CD4-positive, alpha-beta T cell treated with Interleukin-1 beta for 1 hour (primary cell): ENCODE measurements at places on chromosomes 16 and 17.

GRCh38 chr16:8305201-8305600 lies 285.1 kb downstream of the TMEM114 start:
- no peak for DNase-seq

DNA sequence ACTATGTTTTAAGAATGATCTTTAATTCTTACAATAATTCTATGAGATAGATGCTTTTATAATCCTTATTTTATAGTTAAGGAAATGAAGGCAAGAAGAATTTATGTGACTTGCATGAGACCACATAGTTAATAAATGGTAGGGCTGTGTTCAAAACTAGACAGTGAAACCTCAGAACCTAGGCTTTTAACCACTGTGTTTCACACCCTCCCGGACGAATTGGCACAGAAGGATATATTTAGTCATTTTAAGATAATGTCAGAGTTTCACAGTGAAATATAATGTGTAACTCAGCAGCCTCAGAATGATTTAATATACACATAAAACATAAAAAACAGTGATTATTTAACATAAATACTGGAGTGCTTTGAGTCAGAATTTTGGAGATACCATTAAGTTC lies 57.0 kb downstream of the NSRP1 start:
- DNase-seq: no peak

DNA sequence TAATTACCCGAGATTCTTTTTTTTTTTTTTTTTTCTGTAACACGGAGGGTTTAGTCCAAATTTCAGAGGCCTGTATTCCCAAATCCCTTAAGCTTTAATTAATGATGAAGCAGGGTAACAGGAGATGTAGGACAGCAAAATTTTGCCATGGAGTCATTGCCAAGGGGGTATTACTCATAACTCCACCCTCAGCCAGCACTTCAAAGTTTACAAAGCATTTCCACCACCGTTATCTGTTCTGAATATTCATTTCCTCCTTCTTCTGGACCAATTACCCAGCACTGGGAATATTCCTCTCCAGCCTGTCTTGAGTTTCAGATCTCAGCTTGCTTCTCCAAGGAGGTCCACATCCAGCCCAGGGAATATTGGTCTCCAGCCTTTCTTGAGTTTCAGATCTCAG lies 747.5 kb upstream of the EEF2KMT start:
- DNase-seq: no peak

- DNase-seq: peak; percentile 65
These were observed 12.3 kb downstream of the GLIS2 start for GRCh38 chr16:4328046-4328781.

GRCh38 chr17:77182205-77183172 lies 41.7 kb downstream of the SEC14L1 start:
- DNase-seq: no peak

DNA sequence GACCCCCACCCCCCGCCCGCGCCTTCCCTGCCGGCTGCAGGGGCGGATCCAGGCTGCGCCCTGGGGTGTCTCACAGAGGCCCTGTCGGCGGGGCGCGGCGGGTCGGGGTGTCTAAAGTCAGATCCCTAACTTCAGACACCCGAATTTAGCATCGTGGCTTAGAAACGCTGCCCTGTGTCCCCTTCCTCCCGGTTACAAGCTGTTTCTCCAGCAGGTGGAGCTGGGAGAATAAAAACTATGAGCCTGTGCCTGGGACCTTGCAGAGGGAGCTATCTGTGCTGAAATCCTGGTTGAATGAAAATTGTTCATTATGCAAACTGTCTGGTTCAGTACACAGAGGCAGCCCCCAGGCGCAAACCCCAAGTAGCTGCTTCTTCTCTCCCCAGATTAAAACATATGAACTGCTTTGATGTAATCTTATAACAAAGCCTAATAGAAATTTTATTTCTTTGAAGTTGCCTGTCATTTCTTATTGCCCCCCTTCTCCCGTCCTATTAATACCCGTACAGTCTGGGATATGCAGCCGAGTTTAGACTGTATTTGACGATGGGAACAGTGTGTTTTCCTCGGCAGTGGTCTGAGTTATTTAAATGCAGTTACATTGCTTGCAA lies 79.0 kb downstream of the RPA1 start:
- peak; percentile 13 for DNase-seq

- DNase-seq: no peak
These were observed 21.9 kb upstream of the NXPH3 start for GRCh38 chr17:49553676-49554335.

DNA sequence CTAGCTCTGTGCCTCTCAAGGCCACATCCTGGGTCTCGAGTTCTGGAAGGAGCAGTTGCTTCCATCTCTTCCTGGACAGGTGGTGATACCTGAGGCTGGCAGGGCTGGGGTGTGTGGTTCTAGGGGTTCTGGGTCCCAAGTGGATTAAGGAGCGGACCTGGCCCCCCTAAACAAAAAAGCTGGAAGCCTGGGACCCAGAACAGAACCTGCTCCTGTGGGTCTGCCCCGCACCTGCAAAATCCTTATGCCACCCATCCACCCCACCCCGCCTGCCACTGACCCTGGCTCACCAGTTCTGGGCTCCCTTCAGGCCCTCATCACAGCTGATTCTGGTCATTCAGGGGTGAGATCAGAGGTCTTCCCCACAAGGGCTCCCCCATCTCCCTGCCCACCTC lies 44.8 kb downstream of the ADCY7 start:
- no peak for DNase-seq

DNA sequence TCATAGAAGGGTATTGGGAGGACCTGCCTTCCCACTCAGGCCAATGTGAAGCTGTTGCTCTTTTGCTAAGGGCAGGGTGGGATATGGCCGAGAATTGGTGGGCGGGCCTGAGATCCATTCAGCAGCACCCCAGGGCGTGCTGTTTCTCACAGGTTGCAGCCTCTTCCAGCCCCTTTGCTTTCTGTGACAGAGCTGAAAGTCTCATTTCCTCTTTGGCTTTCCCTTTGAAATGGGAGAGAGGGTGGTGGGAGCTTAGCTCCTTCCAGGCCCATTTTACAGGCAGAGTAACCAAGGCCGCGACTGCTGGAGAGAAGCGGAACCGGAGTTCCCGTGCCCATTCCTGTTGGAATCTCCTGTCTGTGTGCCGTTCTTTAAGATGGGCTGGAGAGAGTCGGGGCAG lies 183.0 kb downstream of the RAB11FIP4 start:
- DNase-seq: no peak

DNA sequence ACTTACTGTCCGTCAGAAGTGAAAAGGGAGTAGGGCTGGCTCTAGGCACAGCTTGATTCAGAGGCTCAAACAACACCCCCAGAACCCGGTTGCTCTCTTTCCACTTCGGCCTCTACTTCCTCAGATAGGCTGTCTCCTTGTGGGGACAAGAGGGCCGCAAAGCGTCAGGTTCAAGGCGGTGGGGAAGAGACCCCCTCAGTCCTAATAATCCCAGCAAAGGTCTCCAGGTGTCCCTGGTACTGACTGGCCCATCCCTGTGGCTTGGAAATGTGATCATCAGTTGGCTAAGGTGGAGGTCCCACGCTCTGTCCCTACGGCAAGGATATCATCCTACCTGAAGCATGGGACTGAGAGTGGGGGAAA lies 26.0 kb downstream of the NGFR start:
- DNase-seq: no peak

- no peak for DNase-seq
These were observed 284.0 kb downstream of the SEC14L1 start for GRCh38 chr17:77424585-77425344.

- peak; percentile 32 for DNase-seq
These were observed 21.2 kb upstream of the MON1B start for GRCh38 chr16:77169650-77170236.

DNA sequence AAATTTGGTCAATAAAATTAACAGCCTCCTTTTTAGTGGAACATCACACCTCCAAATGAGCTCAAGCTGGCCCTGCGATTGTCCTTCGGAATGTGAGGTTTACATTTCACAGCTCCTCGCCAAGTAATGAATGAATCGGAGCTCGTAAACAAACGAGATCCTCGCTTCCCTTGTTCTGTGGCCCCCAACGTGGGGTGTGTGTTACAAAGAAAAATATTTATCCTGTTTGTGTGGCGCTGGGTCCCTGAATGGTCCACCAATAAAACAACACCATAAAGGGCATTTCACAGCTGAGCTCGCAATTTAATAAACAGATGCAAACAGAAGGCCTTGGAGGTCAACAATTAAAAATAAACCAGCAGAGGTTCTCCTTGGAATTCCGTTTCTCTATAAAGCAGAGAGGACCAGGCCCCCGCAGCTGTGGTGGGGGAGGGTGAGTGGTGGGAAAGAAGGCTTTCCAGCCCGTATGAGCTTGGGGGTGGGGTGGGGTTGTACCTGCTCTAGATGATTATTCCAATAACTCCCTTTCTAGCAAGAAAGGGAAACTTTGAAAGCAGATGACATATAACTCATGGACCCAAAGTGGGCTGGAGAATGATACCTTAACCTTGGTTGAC lies 393.9 kb upstream of the SALL1 start:
- DNase-seq: no peak

DNA sequence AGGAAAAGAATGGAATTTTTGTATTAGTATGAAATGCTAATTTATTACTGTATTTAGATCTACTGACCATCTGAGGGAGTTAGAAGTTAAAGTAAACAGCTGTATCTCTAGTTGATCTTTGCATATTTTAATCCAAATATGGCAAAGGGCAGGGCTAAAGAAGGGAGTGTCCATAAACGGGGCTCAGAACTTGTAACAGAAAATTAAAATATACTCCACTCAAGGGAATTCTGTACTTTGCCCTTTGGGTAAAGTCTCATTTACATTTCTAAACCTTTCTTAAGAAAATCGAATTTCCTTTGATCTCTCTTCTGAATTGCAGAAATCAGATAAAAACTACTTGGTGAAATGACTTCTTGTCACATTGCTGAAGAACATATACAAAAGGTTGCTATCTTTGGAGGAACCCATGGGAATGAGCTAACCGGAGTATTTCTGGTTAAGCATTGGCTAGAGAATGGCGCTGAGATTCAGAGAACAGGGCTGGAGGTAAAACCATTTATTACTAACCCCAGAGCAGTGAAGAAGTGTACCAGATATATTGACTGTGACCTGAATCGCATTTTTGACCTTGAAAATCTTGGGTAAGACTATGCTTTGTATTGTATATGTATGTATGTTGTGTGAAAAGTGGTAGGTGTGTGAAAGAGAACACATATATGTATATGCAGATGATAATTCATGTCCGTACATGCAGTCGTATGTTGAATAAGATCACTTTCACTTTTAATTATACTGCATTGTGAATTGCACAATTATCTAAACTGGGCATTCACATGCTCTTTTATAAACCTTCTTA lies at the start of gene ASPA:
ASPA (plus strand) TSS at position 186 of the 799 bp plus-strand sequence; CDS start at position 349, 163 bp downstream.
- DNase-seq: no peak

- no peak for DNase-seq
These were observed 4.6 kb upstream of the GAN start for GRCh38 chr16:81310045-81310644.

- no peak for DNase-seq
These were observed 15.1 kb downstream of the SNX11 start for GRCh38 chr17:48122665-48123045.

GRCh38 chr17:19492141-19492540 lies 41.5 kb upstream of the SLC47A1 start:
- no peak for DNase-seq

DNA sequence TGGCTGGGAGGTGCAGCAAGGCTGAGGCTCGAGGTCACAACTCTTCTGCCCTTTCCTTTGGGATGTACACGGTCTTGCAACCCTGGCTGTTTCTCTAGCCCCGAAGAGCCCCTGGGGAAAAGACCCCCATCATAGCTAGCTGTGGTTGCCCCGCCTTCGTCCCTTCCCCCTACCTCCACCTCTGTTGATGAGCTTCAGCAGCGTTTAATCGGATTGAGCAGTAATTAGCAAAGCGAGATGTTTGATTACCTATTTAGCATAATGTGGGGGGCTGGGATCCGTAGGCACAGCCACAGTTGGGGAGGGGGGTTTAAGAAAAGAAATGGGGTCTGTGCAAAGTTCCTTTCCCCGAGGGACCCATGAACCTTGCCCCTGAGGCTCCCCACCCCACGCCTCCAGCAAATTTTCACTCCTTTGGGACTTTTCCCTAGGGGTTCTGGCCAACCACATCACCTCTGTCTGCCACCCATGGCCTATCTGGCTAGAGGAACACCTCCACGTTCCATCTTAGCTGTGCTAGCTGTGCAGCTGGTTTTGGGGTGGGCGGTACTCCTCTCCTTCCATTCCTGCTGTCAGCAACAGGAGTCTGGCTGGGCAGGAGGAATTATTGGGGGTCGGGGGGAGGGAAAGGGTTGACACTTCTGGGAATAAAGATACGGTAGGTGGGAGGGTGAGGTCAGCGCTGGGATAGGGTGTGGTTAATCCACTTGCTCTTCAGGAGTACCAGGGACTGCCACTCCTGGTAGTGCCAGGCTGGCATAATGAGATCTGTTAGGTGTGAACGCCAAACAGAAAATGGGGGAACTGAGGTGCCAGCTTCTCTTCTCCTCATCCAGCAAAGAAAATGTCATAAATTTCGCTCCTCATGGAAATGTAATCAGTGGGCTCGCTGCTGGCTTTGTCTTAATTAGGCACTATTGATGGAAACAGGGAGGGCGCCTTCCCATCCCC lies 1.3 kb upstream of the DNAH2 start:
- DNase-seq: no peak

DNA sequence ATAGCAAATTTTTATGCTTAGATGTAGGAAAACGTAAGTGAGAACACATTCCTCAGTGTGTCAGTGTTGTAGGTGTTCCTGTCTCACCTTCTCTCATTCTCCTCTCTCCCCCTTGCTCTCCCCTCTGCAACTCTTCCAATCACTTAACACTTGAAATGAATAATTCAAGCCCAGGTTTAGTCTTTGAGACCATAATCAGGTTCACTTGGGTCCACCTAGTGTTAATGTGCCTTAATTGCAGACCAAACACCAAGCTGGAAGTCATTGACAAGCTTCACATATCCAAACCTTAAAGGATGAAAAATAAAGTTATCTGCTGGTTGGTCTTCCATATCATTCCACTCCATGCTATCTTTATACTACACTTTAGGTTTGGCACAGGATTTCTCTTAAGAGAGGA lies 37.0 kb downstream of the STXBP4 start:
- no peak for DNase-seq

DNA sequence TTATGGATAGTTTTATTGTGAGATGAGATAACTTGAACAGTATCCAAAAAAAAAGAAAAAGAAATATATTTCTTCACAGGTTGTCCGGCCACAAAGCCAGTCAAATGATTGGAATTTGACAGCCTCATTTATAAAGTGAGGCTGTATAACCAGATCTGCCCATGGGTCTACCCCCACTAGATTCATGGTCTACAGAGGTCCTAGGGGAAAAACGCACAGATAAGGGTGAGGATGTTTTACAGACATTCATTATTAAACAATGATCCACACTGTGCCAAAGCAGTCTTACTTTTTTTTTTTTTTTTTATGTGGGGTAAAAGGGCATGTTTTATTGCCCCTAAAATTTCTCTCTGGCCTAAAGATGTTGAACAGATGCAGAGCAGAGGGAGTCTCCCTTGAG lies 1503.0 kb upstream of the CDH8 start:
- no peak for DNase-seq
